Fibroblast of the aortic adventitia (primary cell): ENCODE measurements at places on chromosomes 1 and 21. TPM values are rescaled to one million over a fixed set of nuclear protein-coding genes. Genes with fewer than 3 reads are reported as not detected.
A peak's percentile ranks its signal among the peaks of the same experiment; 100 is the strongest.

DNA sequence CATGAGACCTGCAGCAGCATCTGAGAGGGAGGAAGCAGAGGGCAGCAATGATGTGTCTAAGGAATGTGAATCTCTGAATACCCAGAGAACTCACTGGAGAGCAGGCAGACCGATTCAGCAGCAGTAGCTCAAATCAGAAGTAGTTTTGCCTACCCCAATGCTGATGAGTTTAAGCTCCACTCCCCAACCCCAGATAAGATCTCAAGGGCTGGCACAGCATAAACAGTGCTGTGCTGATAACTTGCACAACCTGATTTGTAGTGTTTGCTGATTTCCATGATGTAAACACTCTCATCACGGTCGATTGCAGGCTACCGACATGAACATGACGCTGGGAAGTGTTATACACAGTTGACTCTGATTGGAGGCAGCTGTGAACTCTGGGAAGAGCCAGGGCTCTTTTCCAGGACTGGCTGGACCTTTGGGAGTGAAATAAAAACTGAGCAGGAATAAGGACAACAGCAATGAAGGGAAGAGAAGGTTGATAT lies 11.2 kb upstream of the HMGCS2 start:
- peak; percentile 47 for DNase-seq

DNA sequence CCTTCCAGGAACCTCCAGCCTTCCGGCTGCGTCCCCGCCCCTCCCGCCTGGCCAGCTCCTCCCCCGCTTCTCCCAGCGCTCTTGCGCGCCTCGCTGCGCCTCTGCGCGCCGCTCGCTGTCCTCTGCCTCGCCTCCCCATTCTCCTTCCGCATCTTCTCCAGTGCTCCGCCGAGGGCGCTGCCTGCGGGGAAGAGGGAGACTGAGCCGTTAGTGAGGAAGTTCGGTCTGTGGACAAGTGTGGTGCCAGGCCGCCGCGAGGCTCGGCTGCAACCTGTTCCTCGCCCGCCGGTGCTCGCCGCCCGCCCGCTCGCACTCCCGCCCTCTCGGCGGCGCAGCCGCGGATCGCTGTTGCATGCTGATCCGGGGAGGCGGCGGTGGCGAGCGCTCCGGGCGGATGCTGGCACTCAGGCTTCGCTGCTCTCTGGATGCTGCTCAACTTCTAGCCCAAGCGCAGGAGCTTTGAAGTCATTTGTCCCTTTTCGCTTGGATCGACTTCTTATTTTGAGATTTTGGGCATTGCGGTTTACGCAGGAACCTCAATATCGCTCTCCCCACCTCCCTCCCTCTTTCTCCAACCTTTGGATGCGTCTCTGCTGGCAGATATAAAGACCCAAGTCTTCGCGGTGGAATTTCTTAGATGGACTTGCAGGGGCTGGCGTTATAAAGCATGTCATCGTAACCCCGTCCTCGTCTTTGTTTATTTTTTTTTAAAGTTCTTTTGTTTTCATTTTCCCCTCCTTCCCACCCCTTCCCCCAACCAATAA lies 614 bp upstream of the CACNA1E start:
- DNase-seq: no peak

GRCh38 chr1:18989176-18989799 lies 32.8 kb upstream of the IFFO2 start:
- no peak for DNase-seq

GRCh38 chr21:14520535-14520934 lies 25.6 kb downstream of the SAMSN1 start:
- no peak for DNase-seq

- no peak for DNase-seq
These were observed 56.5 kb downstream of the FOXO6 start for GRCh38 chr1:41417746-41418145.

ASPM gene
- total RNA-seq: 7.5 and 52.4 TPM in 2 replicates

LMOD1 gene
- 14.5 and 22.3 TPM in 2 replicates for total RNA-seq
